Common myeloid progenitor, CD34-positive (primary cell): ENCODE measurements at places on chromosomes 7 and 10.

DNA sequence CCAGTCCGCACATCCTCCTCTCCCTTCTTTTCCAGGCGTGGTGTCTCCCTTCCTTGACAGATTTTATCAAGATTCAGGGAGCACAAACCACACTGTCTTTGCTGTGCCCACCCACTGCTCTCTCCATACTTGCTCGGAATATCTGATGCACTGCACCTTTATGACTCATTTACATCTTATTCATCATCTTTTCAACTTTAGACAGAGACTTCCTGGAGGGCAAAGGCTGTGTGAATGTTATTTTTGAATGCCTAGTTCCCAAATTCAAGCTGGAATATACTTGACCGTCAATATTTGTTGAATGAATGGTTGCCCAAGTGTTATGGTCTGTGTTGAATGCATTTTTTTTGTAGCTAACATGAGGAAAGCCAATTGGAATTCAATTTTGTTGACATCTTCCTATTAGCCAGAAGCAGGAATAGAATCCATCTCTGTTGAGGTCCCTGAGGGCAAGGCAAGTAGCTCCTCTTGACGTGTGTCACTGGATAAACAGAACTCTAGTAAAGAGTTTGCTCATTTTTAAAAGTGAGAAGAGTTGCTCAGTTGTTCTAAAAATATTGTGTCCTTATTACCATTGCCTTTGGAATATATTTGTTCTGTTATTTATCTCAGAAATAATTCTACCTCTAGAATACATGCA is 95.0 kb downstream of the KLF6 start:
- H3K4me3 ChIP-seq, result no peak overlapping the region
- H3K27ac ChIP-seq, result no peak overlapping the region
- no peaks in the 10 kb centered on the region for H3K36me3 ChIP-seq
- no peak for DNase-seq

DNA sequence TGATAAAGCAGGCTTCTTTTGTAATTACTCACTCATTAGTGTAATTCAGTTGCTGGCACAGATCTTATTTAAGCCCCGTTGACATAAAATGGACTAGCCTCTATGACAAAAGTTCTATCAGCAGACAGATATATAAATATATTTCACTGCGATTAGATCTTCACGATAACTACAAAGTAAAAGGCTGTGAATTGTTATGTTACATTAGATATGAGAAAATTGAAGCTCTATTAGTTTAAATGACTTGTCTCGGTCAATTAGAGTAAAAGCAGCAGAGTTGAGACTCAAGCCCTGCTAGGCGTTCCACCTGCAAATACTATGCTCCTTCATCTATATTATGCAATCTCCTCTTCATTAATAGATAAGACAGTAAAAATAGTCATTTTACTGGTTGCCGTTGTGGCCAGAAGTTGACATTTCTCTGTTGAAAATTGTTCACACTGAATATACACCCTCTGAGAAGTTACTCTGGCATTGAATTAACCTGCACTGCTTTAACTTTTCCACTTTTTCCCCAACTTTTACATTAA is 136.7 kb downstream of the DKK1 start:
- no peak overlapping the region for H3K4me3 ChIP-seq
- no peaks in the 10 kb centered on the region for H3K27me3 ChIP-seq
- no peak overlapping the region for H3K27ac ChIP-seq
- no peaks in the 10 kb centered on the region for H3K36me3 ChIP-seq

GRCh38 chr10:47451273-47451997 is 32.5 kb downstream of the ANXA8 start:
- no peak for DNase-seq
- H3K27ac ChIP-seq, result no peak overlapping the region
- peaks cover 70% of the 10 kb centered on the region for H3K4me1 ChIP-seq
- no peaks in the 10 kb centered on the region for H3K36me3 ChIP-seq
- H3K27me3 ChIP-seq, result no peaks in the 10 kb centered on the region

GRCh38 chr7:86962623-86963022 is 96.8 kb downstream of the ELAPOR2 start:
- H3K27me3 ChIP-seq, result no peaks in the 10 kb centered on the region
- no peaks in the 10 kb centered on the region for H3K4me1 ChIP-seq
- no peak for DNase-seq
- no peaks in the 10 kb centered on the region for H3K36me3 ChIP-seq
- H3K27ac ChIP-seq, result no peak overlapping the region

DNA sequence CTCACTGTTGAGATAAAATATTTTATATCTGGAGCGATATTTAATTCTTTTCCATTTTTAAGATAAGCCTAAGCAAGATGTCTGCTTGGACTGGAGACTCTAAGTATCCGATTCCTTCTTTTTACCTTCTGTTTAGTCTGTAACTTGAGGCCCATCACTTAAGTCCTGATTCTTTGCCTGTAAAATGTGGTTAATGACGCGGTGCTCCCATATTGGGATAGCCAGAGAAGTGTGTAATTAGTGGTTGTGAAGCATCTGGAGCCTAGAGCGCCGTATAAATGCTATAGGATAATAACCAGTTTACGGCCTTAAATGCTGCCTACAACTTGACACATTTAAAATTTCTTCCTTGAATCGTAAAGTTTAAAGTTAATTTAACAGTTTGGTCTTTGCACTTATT is 132.9 kb downstream of the CHN2 start:
- H3K27ac ChIP-seq, result no peak overlapping the region
- no peak overlapping the region for H3K4me3 ChIP-seq
- H3K4me1 ChIP-seq, result peaks cover 15% of the 10 kb centered on the region
- no peaks in the 10 kb centered on the region for H3K27me3 ChIP-seq
- no peak for DNase-seq
- H3K36me3 ChIP-seq, result no peaks in the 10 kb centered on the region

- peaks cover 23% of the 10 kb centered on the region for H3K36me3 ChIP-seq
- no peaks in the 10 kb centered on the region for H3K27me3 ChIP-seq
- H3K4me1 ChIP-seq, result peaks cover 16% of the 10 kb centered on the region
- DNase-seq, result no peak
Observed at GRCh38 chr7:26188957-26189541, 11.5 kb downstream of the HNRNPA2B1 start.

DNA sequence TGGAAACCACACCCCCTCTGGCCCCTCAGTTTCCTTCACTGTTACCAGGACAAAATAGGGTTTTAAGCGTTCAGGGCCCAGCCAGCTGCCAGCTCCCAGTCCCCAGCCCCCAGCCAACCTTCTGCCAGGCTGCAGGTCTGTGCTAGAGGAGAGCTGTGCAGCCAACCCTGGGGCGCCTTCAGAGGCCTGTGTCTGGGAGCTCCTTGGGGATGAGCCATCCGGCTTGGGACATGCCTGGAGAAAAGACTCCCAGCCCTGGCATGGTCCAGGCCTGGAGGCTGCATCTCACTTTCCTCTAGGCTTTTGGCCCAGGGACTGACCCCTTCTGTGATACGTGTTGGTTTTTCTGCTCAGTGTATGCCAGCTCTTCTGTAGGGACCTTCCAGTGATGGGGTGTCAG is 487.6 kb upstream of the MGMT start:
- H3K36me3 ChIP-seq, result no peaks in the 10 kb centered on the region
- peaks cover 3% of the 10 kb centered on the region for H3K27me3 ChIP-seq
- DNase-seq, result no peak
- no peaks in the 10 kb centered on the region for H3K4me1 ChIP-seq
- H3K4me3 ChIP-seq, result no peak overlapping the region

GRCh38 chr10:34522546-34522945 is 292.6 kb downstream of the PARD3 start:
- no peaks in the 10 kb centered on the region for H3K27me3 ChIP-seq
- H3K4me1 ChIP-seq, result no peaks in the 10 kb centered on the region
- peak; percentile 13 for DNase-seq
- H3K4me3 ChIP-seq, result peak overlapping the region; percentile 28
- no peak overlapping the region for H3K27ac ChIP-seq
